ENCODE measurements at places on chromosomes 2 and 18. TPM values are rescaled to one million over a fixed set of nuclear protein-coding genes. Genes with fewer than 3 reads are reported as not detected.

DNA sequence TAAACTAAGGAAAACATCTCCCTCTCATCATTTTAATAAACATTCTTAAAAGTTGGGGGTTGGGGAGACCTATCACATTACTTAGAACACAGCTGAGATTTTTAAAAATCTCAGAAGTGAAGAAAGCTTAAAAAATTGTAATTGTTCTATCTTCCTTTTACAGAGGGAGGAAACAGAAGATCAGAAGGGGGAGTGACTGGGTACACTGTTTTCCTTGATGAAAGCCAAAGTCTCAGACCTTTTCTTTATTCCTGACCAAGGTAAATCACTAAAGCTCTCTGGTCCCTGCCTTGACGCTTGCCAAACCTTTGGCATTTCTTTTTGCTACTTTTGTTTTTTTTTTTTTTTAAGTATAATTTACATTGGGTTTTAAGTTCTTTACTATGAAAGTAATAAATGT lies 85.0 kb upstream of the DTNB start:
- H3K36me3 ChIP-seq = peaks cover 30% of the 10 kb centered on the region
- DNase-seq = no peak

DNA sequence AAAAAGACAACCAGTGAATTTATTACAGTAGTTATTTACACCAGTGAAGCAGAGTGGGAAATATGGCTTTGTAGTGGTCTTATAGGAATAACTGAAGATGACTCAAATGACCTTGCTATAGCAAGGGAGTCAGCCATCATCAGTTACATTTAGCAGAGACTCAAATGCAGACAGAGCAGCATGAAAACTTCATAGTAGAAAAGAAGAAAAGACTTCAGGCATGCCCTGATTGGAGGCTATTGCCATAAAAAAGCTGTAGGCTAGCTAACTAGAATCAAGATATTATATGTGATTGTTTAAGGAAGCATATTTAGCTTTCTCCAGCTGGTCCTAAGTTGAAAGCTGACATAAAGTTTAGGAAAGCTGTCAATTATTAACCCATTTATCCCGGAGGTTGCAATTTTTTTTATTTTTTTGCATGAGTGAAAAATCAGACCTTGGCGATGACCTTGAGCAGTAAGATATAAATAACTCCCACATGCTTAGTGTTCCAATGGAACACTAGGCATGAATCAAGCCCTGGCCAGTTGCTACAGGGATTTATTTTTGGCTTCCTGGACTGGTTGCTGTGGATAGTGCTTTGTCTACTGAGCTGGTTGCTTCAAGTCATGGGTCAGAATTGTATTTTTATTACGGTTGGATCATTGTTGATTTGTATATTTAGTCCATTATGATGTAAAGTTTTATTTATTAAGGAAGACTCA lies 675.6 kb upstream of the VRK2 start:
- H3K4me1 ChIP-seq = no peaks in the 10 kb centered on the region
- H3K36me3 ChIP-seq = no peaks in the 10 kb centered on the region
- DNase-seq = no peak
- no peak overlapping the region for H3K4me3 ChIP-seq
- no peaks in the 10 kb centered on the region for H3K27me3 ChIP-seq

- H3K36me3 ChIP-seq = no peaks in the 10 kb centered on the region
- no peak for DNase-seq
- H3K27me3 ChIP-seq = peaks cover 2% of the 10 kb centered on the region
- peaks cover 4% of the 10 kb centered on the region for H3K4me1 ChIP-seq
These were observed 5.8 kb upstream of the FAM228A start for GRCh38 chr2:24169023-24169422.

DNA sequence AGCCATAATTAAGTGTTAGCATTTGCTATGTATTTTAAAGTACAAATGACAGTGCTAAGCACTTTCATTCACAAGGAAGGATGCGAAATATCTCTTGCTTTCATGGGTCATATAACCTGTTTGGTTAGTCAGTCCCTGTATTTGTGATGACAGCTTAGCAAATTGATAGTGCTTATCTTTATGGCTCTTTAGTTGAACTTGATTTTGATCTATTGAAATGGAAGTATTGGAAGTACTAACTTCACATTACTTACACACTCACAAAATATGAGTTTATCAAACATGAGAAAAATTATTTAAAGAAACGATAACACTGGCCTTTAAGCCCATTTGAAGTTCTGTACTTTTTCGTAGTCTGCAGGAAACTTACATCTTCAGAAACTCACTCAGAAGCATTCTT lies 97.4 kb upstream of the NEUROD1 start:
- DNase-seq = no peak
- H3K27me3 ChIP-seq = no peaks in the 10 kb centered on the region
- peaks cover 18% of the 10 kb centered on the region for H3K4me1 ChIP-seq
- H3K27ac ChIP-seq = no peak overlapping the region
- no peaks in the 10 kb centered on the region for H3K36me3 ChIP-seq

DNA sequence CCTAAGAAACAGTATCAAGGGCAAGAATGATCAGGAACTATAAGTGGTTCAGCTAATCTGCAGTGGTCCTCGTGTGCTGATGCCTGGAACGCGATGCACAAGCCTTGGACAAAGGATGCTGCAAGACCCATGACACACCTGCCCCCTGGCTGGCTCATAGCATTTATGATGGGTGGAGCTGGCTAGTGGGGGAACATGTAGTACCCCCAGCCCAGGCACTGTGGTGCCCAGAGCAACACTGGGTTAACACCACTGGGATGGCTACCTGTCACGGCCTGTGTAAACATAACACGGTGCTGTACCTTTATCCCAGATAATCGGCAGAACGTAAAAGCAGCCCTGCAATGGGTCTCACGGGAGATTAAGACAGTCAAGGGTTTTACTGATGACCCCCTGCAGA lies 60.3 kb upstream of the PEX13 start:
- no peaks in the 10 kb centered on the region for H3K4me1 ChIP-seq
- H3K4me3 ChIP-seq = no peak overlapping the region
- H3K27ac ChIP-seq = no peak overlapping the region
- H3K27me3 ChIP-seq = no peaks in the 10 kb centered on the region
- no peak for DNase-seq

DNA sequence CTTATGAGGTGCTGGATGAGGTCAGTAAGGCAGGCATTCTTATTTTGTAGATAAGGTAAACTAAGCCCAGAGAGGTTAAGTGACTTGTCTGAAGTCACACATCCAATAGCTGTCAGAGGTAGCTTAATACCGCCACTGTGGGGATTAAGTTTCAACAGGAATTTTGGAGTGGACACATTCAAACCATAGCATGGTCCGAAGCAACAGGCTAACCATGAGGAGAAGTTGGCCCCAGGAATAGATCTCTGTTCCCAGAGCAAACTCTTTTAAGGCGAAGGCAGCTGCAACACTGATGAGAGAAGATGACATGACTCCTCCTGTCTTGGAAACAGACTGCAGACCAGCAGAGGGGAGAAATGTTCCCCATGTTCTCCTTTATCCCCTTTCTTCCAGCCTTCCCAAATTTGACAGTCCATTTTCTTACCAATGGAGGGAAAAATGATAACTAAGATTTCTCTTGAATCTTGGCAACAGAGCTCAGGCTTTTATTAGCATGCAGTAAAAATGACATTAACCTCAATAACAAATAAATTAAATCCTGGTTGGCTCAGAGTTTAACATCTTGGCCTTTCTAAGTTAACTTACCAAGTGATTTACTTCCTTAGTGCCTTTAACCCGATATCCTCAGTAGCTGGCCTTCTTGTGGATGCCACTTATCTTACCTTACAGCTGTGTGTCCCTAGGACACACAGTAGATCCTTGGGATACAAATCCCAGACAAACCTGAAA lies 67.9 kb upstream of the STPG4 start:
- DNase-seq = no peak
- no peak overlapping the region for H3K4me3 ChIP-seq
- no peak overlapping the region for H3K27ac ChIP-seq
- H3K4me1 ChIP-seq = peaks cover 10% of the 10 kb centered on the region

- no peaks in the 10 kb centered on the region for H3K27me3 ChIP-seq
- H3K4me1 ChIP-seq = peaks cover 21% of the 10 kb centered on the region
- no peak overlapping the region for H3K27ac ChIP-seq
- DNase-seq = no peak
- H3K36me3 ChIP-seq = no peaks in the 10 kb centered on the region
- H3K4me3 ChIP-seq = no peak overlapping the region
These were observed 155.1 kb downstream of the RND3 start for GRCh38 chr2:150332383-150332782.

GRCh38 chr18:9356976-9357375 lies 22.4 kb downstream of the TWSG1 start:
- H3K27me3 ChIP-seq = no peaks in the 10 kb centered on the region
- no peak for DNase-seq
- no peak overlapping the region for H3K4me3 ChIP-seq
- no peaks in the 10 kb centered on the region for H3K36me3 ChIP-seq
- no peak overlapping the region for H3K27ac ChIP-seq

GRCh38 chr2:65300761-65301711 lies 73.4 kb downstream of the ACTR2 start:
- H3K4me1 ChIP-seq = peaks cover 20% of the 10 kb centered on the region
- no peaks in the 10 kb centered on the region for H3K36me3 ChIP-seq
- no peak overlapping the region for H3K27ac ChIP-seq
- no peak overlapping the region for H3K4me3 ChIP-seq
- DNase-seq = peak; percentile 21

DNA sequence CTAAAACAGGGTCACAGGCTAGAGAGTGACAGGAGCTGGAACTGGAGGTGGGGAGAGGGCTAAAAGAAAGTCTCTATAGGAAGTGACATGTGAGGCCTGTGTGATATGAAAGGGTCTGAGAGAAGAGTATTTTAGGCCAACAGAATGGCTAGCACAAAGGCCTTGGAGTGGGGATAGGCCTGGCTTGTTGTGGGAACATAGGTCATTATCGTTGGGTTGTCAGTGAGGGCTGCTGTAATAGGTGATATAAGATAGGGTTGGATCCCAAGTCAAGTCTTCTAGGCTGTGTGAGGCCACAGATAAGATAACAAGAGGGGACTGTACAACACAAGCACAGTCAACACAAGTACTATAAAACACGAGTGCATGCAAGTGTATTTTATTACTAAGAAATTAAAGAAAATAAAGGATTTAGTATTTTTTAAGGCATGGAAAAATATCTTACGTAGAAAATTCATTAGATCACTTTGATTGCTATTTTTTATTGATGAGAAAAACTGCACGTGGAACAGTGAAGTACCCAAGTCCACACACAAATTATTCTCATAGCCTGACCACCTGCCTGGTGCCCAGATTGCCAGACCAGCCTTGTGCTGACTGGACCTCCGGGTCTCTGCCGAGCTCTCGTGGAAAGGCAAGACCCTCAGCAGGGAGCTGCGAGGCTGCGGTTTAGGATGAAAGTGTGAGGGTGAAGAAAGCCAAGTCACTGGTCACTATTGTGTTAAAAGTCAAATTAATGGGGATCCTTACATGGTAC lies 14.1 kb downstream of the LTBP1 start:
- H3K36me3 ChIP-seq = no peaks in the 10 kb centered on the region
- no peaks in the 10 kb centered on the region for H3K27me3 ChIP-seq
- H3K4me3 ChIP-seq = no peak overlapping the region
- H3K4me1 ChIP-seq = peaks cover 6% of the 10 kb centered on the region

DNA sequence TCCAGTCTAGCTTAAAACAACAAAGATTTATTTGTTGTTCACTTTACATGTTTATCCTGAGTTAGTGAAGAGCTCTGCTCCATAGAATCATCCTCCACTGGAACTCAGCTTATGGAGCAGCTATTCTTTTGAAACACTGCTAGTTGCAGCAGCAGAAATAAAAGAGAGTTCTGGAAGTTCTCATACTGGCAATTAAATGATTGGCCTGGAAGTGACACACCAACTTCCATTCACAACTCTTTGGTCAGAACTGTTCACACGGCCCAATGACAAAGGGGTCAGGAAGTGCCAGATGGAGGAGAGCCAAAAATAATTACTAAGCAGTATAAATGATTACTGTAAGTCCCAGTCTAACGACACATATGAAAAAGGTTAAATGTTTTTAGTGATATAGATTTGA lies 39.1 kb downstream of the FBXO11 start:
- H3K27me3 ChIP-seq = no peaks in the 10 kb centered on the region
- H3K4me1 ChIP-seq = peaks cover 50% of the 10 kb centered on the region
- no peak for DNase-seq
- no peaks in the 10 kb centered on the region for H3K36me3 ChIP-seq

GRCh38 chr2:160970052-160970965 lies 189.9 kb upstream of the TANK start:
- peak overlapping the region; percentile 94 for H3K27ac ChIP-seq
- no peaks in the 10 kb centered on the region for H3K27me3 ChIP-seq

- H3K27me3 ChIP-seq = no peaks in the 10 kb centered on the region
- DNase-seq = no peak
- peaks cover 49% of the 10 kb centered on the region for H3K36me3 ChIP-seq
These were observed 35.0 kb downstream of the PIKFYVE start for GRCh38 chr2:208300847-208301618.

DNA sequence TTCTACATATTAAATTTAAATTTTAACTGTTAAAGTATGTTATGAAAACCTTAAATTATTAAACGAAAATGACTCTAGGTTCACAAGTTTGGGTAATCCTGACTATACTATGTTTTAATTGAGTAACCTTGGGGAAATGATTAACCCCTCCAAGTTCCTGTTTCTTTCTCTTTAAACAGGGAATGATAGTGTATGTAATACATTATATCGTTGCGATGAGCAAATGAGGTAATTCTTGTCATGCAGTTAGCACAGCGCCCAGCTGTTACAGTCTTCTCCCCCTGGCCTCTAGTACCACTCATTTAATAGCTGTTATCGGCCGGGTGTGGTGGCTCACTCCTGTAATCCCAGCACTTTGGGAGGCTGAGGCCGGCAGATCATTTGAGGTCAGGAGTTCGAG lies 80.4 kb downstream of the MTA3 start:
- H3K27me3 ChIP-seq = no peaks in the 10 kb centered on the region
- peaks cover 47% of the 10 kb centered on the region for H3K4me1 ChIP-seq
- DNase-seq = no peak

DNA sequence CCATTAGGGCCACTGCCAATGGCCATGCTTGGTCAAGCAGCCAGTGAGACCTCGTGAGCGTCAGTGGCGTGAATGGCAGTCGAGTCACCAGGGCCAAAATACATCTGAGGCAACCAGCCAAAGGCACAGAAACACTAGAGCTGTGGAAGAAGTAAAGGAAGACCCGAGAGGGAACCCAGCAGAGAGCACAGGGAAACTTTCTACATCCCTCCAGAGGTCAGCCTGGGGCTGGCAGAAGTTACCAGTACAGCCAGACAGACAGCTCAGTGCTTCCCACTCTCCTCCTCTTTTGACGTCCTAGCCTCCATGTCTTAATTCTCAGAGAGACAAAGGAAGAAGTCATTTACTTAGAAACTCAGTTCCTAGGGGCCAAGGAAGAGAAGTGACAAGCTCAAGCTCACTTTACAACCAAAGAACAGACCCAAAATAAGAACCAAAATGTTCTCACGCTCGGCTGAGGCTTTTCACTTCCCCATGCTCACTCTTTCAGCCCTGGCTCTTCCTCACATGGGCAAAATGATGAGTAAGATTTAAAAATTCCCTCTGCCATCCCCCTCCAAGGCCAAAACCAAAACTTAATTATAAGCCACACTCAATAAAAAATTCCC lies 8.7 kb downstream of the CYRIA start:
- peaks cover 48% of the 10 kb centered on the region for H3K4me1 ChIP-seq
- H3K27ac ChIP-seq = no peak overlapping the region
- no peak for DNase-seq
- H3K4me3 ChIP-seq = no peak overlapping the region

- peaks cover 3% of the 10 kb centered on the region for H3K27me3 ChIP-seq
- no peak overlapping the region for H3K4me3 ChIP-seq
- no peaks in the 10 kb centered on the region for H3K36me3 ChIP-seq
- no peak overlapping the region for H3K27ac ChIP-seq
- no peak for DNase-seq
These were observed 52.0 kb downstream of the CDC42EP3 start for GRCh38 chr2:37619230-37619958.

SERPINB3 gene
- total RNA-seq = 0.11 TPM

SCN9A gene
- total RNA-seq = 8.2 TPM

LIMS3 gene
- total RNA-seq = 2.5 TPM

MROH2A gene
- 0.16 TPM for total RNA-seq

LDLRAD4 gene
- 6.2 TPM for total RNA-seq

Measured in WTC11 (cell line).